ENCODE measurements at places on chromosomes 12 and 14.

- no peak for DNase-seq
Measured at GRCh38 chr12:115451780-115452736, 768.1 kb upstream of the TBX3 start.

DNA sequence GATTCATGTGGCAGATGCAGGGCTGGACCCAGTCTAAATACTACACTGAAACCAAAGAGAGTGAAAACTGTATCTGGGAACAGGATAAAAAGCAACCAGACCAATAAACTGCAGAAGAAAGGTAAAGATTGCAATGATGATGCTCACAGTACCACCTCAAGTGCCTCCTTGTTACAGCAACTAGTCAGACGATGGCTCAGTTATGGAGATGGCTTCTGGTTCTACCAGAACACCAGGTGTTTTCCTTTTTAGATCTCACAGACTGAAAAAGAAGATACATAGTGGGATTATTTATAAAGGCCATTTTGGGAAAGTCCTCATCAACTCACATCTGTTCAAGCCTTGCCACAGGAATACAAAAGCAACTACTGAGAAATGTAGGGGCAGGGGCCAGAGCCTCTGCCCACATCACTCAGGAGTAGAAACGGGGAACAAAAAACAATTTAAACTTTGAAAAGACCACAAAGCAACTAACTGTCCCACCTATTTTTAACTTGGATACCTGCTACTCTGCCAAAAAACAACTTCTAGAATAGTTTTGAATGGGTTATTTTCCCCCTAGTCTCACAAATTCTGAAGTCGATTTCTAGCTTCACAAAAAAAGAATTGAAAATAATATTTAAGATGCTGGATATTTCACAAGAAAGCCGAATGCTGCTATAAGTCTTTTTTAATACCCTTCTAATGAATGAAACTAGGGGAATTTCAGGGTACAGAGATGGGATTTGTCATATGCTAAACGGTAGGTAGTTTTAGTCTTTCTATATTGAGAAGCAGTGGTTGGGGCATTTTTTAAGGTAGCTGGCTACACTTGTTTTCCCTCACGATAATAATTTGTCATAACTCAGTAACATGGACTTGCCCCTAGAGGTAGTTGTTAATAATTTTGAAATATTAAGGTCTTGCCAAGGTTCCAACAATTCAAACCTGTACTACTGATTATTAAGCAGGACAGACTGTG lies 197.2 kb upstream of the TMPO start:
- DNase-seq: no peak

DNA sequence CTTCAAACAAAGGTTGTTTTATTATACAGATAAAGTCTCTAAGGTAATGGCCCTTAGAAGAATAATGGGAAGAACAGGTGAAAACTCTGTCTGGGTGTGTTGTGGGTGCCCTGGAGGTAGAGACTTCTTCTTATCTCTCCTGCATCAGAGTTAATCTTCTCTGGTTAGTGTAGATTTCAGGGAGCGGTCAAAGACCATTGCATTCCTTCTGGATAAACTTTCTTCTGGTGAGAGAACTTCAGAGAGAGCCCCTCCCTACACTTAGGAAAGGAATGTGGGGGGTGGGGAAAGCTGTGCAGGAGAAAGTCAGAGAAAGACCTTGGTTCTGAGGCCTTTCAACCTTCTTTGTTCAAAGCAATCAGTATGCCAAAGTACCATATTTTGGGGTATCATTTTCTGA lies 658.5 kb downstream of the DIO2 start:
- no peak for DNase-seq

DNA sequence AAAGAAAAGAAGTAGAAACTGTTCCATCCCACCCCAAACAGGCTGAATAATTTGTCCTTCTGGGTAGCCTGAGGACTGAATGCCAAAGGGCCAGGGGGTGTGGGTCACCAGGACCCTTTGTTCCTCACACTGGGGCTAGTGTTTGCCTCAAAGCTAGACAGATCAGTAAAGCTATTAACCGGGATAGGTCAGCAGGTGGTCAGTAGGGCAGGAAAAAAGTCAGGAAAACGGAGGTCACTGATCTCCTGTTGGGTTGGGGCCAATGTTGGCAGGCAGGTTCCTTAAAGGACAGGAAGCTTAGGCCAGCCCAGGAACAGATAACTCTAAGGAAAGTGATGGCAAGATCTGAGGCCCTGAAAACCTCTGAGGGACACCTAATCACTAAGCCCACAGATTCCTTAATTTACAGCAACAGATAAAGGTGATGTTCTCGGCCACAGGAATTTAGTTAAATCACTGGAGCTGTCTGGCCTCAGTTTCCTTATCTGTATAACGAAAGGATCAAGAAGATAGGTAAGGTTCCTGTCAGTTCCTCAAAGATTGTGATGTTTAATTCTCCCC lies 22.7 kb upstream of the TMPO start:
- DNase-seq: no peak

DNA sequence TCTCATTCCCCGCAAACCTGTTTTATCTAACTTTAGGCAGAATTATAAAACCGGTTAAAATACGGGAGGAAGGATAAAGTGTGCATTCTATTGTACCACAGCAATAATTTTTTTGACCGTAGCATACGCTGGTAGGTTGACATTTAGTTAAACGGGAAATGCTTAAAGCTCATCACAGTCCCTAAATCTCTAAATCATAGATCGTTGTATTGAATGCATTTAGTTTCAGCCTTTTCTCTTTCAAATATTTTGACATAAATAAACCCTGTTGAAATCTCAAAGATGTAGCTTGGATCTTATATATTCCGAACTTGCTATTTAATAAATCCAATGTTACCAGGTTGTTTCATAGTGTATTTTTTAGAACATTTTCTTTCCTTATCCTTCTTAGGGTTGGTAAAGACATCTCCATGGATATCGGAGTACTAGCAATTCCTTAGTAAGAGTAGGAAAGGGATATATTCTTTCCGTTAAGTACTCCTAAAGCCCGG lies 798 bp downstream of the CLEC2B start:
- DNase-seq: no peak

GRCh38 chr12:76547526-76547925 lies 12.0 kb downstream of the OSBPL8 start:
- DNase-seq: no peak

GRCh38 chr12:116365114-116365513 lies 87.6 kb upstream of the MED13L start:
- DNase-seq: no peak

GRCh38 chr12:86683568-86684304 lies 427.5 kb upstream of the MGAT4C start:
- DNase-seq: no peak

GRCh38 chr14:93712838-93713724 lies 75.2 kb downstream of the PRIMA1 start:
- no peak for DNase-seq

DNA sequence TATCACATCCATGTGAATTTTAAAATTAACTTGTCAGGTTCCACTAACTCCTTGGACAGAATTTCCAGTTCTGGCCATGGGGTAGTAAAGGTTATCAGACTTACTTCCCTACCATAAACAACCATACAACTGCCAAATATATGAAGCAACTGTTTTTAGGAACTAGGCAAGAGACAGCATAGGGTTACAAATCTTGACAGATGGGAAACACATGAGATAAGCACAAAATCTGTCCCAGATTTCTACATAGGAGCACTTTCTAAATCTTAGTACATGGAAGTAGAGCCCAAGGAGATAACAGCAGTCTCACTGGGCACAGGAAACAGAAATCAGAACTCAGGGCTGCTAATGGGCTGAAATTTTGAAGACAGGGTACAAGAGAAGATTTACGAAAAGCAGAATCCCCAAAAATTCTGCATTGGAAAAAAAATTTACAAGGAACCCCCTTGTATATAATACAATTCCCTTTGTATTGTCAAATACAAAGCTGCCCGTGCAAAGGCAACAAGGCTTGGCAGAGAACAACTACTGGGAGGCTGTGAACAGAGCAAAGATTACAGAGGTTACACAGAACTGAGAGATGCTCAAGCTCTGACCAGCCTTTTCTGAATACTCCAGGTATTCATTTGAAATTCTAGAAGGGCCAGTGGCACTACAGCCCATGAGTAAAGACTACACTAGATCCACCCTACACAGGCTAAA lies 43.2 kb downstream of the GALNT4 start:
- no peak for DNase-seq

DNA sequence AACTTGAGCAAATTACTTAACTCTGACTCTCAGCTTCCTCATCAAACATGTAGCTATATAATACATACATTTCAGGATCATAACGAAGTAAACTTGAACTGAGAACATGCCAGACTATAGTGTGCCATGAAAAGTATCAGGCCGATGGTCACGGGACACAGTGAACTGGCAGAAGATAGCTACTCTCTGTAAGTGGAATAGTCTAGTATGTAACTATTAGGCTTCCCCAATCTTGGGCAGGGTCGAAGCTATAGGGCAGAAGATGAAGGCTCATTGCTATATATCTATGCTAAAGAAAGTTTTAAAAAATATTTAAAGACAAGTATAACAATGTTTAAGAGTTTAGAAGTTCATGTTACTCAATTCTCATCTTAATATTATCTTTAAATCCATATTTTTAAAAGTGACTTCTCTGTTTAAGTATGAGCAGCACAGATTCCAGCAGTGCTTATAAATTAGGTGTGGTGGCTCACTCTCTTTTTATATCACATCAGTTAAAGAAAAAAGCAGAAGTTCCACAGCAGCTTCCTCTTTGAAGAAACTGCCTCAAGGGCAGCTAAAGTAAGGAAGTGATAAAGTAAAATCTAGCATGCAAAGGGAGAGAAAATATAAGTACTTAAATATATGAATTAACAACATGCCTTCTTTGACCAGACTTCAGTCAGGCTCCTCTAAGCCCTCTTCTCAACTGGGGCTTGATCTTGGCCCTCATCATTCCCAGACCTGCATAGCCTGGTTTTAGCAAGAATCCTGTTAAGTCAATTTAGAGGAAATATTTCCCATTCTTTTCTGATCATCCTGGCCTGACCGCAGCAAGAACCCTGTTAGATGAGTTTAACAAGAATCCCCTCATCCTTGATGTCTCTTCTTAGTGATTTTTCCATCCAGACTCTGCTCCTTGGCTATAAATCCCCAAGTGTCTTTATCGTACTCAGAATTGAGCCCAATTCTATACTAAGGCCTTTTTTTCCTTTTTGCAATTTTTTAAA lies 8.4 kb upstream of the GLIPR1 start:
- DNase-seq: no peak

GRCh38 chr12:116159593-116160200 lies 117.8 kb downstream of the MED13L start:
- no peak for DNase-seq

GRCh38 chr14:68502230-68502629 lies 290.6 kb downstream of the ZFP36L1 start:
- no peak for DNase-seq

DNA sequence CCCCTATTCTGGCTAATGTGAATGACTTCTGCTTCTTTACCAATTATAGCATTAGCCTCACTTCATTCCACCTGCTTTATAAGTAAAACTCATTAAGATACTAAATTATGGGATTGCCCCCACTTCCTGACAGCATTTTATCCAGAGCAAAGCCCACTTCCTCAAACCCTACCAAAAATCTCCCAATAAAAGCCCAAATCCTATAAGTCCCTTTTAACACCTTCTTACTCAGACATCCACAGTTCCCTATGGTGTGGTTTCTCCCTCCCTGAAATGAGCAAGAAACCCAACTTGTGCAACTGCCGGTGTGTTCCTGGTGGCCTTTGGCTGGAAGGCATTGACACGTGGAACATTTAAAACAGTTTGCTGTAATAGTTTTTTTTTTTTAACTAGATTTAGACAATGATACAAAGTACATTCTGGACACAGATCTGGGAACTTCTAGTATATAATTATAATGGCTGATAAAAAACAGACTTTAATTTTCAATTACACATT lies 53.1 kb downstream of the BRMS1L start:
- DNase-seq: no peak

DNA sequence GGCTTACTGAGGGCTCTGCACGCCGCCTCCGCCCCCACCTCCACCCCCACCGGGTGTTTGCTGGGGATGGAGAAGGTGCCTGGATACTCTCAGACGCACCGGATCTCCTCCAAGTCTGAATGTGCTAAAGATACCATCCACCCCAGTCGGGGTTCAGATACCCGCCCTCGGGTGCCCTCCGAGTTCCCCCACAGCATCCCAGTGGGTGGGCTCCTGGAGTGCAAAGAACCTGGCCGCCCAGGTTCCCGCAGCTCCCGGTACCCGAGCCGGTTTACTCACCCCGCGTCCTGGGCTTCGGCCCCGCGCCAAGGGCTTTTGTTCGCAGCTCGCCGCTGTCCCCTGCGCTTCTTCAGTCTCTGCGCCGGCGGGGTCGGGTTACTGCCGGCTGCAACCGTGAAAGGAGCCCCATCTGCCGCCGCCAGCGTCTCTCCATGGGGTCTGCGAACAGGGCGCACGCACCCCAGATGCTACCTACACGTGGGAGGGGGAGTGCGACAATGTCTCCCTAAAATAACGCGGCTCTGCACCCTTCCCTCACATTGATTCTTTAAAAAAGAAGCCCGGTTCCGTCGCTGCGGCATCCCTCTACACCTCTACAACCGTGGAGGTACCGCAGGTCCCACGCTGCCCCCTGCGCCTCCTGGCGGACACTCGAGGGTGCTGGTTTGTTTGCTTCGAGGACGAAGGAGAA lies at the start of gene CCDC177:
Gene CCDC177 (minus strand): TSS at position 609 of the 691 bp plus-strand sequence. CDS start 1,249 bp downstream, outside the sequence.
- DNase-seq: peak; percentile 75

DNA sequence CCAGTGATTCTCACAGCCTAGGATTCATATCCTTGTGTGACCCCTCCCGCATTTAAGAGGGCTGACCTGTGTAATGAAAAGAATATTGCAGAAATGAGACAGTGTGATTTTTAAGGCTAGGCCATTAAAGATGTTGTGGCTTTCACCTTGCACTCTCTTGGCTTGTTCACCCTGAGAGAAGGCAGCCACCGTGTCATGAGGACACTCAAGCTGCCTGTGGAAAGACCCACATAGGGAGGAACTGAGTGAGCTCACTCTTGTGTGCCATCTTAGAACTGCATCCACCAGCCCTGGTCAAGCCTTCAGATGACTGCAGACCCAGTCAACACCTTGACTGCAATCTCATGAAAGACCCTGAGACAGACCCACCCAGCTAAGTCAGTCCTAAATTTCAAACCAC lies 46.3 kb upstream of the TMPO start:
- no peak for DNase-seq

DNA sequence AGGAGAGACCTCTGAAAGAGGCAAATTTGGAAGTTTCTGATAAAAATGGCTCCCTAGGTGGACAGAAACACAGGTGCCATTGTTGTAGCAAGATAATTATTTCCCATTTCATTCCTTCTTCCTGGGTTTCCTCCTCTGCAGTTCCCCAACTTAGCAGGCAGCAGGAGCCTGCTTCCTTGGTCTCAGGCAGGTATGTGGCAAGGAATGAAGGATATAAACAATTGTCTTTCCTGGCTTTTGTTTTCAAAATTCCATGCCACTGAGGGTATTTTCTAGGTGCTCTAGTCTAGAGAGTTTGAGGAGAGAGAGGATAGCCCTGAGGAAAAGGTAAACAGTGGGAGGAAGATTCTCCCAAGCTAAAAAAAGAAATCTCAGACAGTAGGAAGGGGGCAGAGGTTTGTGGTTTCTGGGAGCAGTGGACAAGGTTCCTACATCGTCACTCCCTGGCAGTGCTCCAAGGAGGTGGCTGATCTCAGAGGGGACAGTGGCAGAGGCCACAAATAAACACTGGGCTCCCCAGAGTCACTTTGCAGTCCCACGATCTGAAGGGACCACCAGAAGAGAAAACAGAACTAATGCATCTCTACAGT lies 82.6 kb upstream of the IGF1 start:
- DNase-seq: no peak
